ENCODE measurements at places on chromosomes 6 and 20. TPM values are rescaled to one million over a fixed set of nuclear protein-coding genes. Genes with fewer than 3 reads are reported as not detected.

TFAP2B gene
- 0.42 TPM for polyA plus RNA-seq

POU5F1 gene
- polyA plus RNA-seq = 1.4 TPM

HEY2 gene
- polyA plus RNA-seq = 8.0 TPM

DNA sequence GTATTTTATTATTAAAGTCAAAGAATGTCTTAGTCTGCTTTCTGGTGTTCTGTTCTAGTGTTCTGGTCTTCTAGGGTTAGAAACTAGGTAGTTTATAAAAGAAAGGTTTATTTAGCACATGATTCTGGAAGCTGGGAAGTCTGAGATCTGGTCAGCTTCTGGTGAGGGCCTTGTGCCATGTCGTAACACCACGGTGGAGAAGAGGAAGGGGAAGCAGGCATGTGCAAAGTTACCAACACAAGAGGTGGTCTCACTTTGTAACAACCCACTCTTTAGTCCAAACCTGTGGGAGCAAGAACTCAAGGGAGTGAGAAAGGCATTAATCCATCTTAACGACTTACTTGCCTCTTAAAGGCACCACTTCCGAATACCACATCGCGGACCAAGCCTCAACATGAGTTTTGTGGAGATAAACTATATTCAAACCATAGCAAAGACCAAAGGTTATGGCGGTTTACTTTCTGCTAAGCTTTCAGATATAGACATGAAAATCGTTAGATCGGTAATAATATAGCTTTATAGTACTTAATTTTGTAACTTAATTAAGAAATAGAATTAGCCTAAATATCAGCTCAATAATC is 99.4 kb downstream of the NCOA3 start:
- DNase-seq = no peak

DNA sequence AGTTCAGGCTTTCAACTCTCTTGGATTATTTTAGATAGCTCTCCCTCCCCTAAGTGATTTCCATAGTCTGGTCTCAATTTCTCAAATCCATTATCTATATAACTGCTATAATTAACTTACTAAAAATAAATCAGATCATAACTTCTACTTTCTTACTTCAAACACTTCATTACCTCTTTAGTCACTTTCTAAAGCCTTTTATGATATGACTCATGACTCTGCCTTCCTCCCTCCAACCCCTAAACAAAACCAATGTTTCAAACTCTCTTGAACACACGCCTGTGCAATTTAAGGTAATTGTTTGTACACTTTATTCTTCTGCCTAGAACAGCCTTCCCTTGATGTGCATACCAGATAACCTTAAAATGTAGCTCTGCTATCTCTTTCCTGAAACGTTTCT is 100.5 kb downstream of the LMBRD1 start:
- no peak for DNase-seq

- no peak for DNase-seq
These were observed 11.3 kb downstream of the FAXC start for GRCh38 chr6:99338188-99338587.

DNA sequence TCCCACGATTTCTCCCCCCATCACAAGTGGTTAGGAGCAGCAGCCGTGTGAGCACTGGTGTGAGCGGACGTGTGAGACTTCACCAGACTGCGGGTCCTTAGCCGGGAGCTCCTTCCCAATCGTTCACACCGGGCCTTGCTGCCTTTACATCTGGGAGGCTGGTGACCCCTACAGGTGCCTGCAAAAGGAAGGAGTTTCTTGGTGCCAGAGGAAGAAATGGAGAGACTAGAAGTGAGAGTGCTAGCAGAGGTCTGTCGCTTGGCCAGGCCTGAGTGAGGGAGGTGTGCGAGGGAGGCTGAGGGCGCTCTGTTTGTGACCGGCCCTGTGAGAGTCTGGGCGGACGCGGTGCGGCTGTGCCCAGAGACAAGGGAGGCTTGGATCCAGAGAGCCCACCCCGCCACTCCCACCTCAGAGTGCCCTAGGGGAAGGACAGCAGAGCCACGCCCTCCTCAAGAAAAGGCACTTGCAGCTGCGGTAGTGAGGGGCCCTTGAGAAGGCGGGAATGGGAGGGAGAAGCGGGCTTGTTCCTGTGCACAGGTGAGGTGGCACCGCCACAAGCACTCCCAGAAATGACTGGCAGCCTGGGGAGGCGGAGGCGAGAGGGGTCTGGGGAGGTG is 10.0 kb upstream of the ARMC2 start:
- no peak for DNase-seq

- DNase-seq = no peak
These were observed 63.1 kb downstream of the ATXN1 start for GRCh38 chr6:16698162-16698533.

DNA sequence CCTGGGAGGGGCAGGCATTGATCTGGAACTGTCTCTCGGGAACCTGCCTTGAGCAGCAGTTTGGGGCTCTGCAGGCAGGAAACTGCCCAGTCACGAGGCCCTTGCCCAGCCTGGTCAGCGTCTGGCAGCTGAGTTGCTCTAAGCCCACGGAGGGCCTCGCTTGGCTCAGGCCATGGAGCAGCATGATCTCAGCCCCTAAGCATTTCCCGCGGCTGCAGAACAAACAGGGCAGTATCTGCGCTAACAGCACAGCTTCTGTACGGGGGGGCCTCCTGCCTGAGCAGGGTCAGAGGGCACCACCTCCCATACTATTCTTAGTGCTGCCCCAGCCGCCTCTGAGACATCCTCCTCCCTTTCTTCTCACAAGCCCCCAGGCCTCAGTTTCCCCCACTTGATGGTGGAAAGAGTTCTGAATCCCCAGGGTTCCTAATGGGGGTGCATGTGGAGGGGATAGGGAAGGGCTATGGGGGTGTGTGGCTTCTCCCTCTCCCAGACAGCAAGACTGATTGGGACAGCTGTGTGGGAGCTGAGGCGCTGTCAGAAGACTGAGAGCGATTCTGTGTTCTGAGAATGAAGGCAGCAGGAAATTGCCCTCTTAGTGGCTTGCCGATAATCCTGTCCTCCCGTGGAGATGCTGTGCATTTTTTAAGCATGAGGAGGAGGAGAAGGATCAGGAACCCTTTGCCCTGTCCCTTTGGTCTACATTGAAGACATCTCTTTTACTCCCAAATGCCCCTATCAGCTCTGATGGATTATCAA is 46.4 kb downstream of the MOCS1 start:
- no peak for DNase-seq

DNA sequence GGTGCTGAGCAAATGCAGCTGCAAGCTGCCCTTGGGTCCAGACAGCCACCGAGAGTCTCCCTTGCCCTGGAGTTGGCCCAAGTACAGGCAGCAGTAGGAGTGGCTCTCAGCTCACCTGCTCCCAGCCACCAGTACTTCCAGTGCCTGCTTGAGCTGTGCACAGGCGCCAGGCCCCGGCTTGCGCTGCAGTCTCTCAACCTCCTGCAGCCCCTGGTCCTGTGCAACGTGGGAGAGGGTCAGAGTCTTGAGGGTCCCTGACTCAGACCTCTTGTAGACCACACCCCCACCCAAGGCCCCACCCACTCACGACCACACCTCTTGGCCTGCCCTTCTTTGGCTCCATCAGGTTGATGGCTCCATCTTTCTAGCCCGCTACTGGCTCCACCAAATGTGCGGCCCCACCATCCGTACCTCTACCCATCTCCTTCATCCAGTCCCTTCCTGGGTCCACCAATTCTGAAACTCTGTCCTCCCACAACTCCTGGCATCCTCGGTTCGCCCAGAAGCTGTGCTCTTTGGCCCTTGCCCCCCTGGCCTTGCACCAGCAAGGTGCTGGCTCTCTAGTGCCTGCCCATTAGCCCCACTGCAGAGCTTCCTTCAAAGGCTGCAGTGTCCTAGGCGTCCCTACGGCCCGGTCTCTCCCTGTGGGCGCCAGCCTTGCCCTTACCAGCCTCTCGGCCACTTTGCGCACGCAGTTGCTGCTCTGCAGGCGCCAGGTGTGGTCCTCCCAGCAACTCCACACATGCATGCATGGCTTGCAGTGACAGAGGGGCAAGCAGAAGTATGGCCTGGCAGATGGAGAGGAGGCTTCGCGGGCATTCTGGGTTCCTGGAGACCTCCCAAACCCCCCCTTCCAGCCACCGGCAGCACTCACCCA is 16.5 kb upstream of the SPAG4 start:
- no peak for DNase-seq

All from left renal pelvis (tissue), 4 donors.